Fibroblast of skin of left quadriceps (primary cell): ENCODE measurements at places on chromosomes 6 and 20.

GRCh38 chr6:72911463-72912155 is 289.7 kb downstream of the KCNQ5 start:
- no peak for DNase-seq

DNA sequence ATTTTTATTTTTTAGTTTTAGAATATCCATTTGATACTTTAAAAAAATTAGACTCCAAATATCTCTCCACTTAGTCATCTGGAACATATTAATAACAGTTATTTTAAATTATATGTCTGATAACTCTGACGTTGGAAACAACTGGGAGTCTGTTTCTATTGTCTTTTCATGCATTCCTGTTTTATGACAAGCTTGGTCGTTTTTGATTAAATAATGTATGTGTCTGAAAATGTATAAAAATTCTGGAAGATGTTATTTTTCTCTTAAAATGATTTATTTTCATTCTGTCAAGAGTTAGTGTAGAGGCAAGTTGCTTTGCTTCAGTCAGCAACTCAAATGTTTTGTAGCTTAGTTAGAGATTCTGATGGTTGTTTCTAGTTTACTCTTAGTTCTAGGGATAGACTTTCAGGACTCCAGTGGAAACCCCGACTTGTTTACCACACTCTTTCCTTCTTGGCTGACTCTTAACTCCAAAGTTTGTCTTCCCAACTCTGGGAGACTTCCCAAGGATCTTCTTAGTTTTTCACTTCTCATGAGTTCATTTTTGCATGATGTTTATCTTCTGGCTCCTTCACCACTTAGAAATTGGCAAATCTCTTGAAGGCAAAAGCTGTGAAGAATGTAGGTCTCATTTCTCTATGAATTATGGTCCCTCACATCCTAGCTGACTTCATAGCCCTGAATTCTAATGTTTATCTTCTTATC is 190.9 kb downstream of the LAMA2 start:
- no peak for DNase-seq

DNA sequence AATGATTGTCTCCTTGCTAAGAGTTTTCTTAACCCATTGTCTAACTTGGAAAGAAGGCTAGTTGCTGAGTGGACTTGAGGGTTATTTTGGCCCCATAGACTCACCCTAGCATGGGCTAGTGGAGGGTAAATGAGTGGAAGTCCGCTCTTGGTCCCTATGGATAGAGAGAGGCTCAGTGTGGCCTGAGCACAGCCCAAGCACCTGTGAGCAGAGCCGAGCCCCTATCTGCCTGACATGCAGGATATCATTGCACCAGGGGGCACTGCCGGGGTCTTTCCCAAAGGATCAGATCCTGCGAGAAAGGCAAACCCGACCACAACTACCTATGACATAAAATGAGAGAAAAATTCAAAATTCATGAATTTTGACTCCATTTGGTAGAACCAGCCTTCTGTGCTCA is 70.6 kb upstream of the GGTLC1 start:
- DNase-seq = no peak

DNA sequence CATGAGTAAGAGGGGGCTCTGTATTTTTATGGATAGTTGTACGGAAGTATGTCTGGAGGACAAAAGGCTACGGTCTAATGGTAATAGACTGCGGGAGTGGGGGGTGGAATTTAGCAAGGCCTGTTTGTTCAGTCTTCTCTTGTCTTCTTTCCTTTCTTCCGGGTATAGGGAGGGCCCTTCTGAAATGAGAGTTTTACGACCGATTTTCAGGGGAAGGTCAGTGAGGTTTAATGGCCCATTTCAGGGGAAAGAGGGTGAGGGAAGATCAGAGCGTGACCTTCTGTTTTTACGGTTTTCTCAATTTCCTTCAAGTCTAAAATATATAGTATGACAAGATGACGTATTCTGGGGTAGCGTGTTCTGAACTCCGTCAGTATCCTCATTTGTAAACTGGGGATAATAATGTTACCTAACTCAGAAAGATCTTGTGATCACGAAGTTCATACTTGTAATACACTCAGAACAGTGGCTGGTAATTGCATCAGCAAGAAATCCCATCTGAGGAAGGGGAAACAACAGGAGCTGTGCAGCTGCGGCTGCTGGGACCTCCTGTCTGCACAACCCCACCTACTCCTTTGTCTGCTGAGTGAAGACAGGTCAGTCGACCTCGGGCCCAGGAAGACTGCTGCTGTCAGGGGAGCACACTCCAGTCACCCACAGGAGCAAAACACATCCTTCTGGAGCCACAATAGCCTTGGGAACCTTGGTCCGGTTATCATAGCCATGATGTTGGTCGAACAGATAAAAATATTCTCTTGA is 90.4 kb downstream of the MAP3K7 start:
- no peak for DNase-seq
